ENCODE measurements at places on chromosomes 13 and 19.
A peak's percentile ranks its signal among the peaks of the same experiment; 100 is the strongest.

GRCh38 chr19:2081873-2082810 lies 14.0 kb downstream of the MOB3A start:
- no peak for DNase-seq

- DNase-seq: no peak
Observed at GRCh38 chr19:31314156-31314555, 35.1 kb downstream of the TSHZ3 start.

DNA sequence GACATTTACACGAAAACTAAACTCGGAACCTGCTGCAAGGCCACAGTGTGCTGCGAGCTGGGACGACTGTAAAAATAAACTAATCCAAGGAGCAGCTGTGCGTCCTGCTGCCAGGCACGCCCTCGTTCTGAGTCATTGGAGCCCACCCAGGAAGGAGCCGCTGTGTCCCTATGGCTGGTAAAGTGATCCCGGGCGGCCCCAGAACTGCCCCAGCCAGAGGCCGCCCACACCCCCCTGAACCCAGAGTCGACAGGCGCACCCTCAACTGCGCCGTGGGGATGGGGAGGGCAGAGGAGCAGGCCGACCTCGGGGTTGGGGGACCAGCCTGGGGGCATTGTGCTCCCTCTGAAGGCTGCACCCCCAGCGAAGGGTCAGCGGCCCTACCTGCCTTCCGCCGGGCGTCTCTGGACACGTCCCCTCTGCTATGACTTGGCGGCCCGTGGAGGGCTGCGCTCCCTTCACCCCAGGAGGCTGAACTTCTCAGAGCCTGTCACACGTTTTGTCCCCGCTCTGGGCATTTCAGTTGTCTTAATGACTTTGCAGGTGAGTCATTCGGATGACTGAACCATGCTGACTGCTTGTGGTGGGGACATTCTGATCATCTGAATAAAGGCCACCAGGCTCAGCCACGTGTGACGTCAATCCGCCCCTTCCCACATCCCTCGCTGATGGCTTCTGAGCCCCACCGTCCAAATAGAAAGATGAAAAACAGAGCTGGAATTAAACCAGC lies 42.7 kb downstream of the ADPRHL1 start:
- no peak for DNase-seq

- DNase-seq: no peak
Observed at GRCh38 chr19:52646571-52647217, 8.5 kb upstream of the ZNF83 start.

DNA sequence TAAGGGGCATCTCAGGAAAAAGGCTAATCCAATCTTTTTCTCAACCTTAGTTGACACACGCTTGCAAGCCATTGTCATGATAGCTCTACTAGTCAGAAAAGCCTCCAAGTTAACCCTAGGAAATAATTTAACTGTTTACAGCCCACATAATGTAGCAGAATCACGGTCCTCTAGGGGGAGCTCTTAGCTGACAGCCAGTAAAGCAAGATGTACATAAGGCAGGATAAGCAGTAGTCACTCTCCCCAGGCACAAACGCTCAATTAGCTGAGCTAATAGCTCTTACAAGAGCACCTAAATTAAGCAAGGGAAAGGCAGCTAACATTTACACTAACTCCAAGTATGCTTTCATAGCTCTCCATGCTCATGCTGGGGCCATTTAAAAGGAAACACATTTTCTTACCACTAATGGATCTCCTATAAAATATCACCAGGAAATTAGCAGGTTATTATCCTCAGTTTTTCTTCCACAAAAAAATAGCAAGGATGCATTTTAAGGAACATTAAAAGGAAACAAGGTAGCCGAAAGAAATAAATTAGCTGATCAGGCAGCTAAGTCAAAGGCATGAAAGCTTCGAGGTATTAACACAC lies 33.7 kb upstream of the ZSCAN5A start:
- DNase-seq: no peak

- no peak for DNase-seq
Observed at GRCh38 chr19:6261883-6262282, 17.9 kb downstream of the MLLT1 start.

- no peak for DNase-seq
Observed at GRCh38 chr13:83121896-83122295, 760.4 kb downstream of the SLITRK1 start.

GRCh38 chr13:99894840-99895443 lies 76.6 kb downstream of the ZIC5 start:
- no peak for DNase-seq

- DNase-seq: no peak
Observed at GRCh38 chr13:65789815-65790214, 1440.3 kb downstream of the PCDH9 start.

DNA sequence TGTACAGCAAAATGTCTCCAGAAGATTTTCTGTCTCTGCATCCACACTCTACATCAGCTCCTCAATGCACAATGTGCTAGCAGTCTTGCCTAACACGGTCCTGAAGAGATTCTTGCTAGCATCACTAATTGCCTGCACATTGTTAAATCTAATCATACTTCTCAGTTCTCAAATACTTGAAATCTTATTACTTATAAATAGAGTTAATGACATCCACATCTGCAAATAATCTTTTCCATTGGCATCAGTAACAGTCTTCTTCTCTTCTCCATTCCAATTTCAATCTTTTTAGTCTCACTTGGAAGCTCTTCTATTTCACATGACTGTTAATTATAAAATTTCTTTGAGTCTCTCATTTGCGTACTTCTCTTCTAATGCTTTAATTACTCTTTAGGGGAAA lies 630.5 kb upstream of the SLITRK6 start:
- DNase-seq: no peak

DNA sequence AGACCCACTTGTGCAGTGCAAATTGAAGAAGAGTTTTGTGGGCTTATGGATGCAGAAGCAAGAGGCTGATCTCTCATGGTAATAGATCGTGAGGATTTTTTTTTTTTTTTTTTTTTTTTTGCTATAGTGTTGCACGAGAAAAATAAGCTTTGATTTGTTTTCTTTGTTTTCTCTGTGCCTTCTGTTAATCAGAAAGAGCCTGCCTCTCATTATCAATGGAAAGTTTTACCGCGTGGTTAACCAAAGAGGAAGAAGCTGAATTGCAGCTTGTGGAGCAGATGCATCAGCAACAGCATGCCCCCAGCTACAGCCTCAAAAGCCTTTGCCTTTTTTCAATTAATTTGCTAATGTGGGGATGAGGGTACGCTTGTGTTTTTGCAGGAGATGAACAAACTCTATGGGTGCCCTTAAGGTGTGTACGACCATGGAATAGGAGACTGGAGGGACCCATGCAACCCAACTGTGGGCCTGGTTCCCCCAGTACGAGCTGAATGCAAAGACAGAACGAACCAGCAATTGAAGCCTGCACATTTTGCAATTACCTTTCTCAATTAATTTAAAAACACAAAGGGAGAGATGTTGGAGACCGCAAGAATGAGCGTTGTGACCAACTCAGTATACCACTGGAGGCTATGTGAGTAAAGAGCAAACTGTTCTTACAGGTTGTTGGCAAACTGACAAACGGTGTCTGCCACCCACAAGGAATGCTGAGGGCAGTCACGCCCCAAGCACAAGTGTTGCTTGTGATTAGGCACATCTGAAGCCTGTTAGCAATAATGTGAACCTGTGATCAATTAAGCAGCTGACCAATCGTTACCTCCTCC lies 58.6 kb upstream of the SPRY2 start:
- DNase-seq: no peak

GRCh38 chr13:113835461-113836270 lies 28.2 kb downstream of the GAS6 start:
- peak; percentile 79 for DNase-seq

DNA sequence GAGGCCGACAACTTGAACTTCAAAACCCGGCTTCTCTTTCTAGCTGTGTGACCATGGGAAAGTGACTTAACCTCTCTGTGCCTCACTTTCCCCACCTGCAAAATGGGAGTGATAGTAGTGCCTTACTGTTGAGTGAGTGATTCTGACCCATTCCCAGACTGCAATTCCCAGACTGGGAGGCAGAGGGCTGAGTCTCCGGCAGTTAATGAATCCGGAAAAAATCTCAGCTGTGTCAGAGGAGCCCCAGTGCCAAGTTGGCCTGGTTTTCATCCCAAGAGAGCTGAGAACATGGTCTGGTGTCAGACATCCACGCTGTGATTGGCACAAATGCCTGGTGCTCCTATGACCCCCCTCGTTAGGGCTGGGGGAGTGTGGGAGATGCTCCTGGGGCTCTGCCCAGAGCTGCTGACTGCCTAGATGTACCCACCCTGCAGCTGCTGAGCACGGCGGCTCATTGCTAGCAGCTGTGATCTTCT lies 50.0 kb downstream of the PIN1 start:
- no peak for DNase-seq

DNA sequence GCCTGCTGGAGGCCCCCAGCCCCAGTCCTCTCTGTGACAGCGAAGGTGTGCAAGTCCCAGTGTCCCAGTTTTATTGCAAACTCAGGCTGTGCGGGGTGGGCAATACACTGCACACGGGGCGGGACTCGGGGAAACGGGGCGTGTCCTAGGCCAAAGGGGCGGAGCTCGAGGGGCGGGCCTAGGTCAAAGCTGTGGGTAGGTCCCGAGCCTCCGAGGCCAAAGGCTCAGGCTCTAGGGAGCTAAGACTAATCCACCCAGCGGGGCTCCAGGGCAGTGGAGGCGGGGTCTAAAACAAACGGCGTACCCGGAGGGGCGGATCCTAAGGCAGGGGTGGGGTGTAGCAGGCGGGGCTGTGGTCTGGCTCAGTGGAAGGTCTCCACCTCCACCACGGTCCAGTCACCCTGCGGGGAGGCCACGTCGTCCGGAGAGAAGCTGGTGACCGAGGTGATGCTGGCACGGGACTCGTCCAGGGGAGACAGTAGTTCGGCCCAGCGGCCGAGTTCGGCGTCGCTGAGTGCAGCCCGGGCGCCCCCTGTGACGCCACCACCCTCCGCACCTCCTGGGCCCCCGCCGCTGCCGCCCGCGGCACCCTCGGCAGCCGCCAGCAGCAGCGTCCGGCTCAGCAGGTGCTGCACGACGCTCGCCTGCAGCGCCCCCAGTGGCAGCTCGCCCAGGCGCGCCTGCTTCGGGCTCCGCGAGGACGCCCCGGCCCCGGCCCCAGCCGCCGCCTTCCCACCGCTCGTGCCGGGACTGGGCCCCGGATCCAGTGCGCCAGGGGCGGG lies 5.3 kb downstream of the PRR36 start:
- DNase-seq: no peak

- DNase-seq: no peak
Observed at GRCh38 chr13:104737713-104738112, 1671.5 kb upstream of the SLC10A2 start.

Measured in NCI-H1417 treated with DMSO at 0.1 percent for 48 hours (cell line).